ENCODE measurements at places on chromosomes 1 and 21.

DNA sequence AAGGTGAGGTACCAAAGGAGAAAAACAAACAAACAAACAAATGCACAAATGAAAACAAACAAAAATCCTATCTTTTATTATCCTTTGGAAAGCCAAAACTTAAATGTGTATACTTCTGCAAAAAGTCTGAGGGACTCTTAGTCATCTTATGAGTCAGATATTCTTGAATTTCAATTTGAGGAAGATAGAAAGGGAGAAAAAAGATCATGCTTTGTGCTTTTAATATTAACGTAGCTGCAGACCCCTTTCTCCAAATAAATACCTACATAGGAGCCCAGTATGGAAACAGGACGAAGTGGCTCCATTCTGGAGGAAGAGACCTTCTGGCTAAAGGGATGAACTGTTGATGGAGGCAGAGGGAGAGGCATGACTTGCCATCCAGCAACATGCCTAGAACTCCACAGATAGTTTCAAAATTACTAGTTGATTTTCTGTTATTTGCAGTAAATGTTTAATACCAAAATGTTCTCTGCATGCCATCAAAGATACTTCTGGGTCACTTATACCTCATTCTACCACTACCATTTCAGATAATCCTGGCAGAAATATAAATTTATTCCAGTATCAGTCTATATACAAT lies 25.4 kb downstream of the NUP210L start:
- DNase-seq = no peak

GRCh38 chr1:209425959-209426358 lies 157.6 kb upstream of the CAMK1G start:
- DNase-seq = no peak

DNA sequence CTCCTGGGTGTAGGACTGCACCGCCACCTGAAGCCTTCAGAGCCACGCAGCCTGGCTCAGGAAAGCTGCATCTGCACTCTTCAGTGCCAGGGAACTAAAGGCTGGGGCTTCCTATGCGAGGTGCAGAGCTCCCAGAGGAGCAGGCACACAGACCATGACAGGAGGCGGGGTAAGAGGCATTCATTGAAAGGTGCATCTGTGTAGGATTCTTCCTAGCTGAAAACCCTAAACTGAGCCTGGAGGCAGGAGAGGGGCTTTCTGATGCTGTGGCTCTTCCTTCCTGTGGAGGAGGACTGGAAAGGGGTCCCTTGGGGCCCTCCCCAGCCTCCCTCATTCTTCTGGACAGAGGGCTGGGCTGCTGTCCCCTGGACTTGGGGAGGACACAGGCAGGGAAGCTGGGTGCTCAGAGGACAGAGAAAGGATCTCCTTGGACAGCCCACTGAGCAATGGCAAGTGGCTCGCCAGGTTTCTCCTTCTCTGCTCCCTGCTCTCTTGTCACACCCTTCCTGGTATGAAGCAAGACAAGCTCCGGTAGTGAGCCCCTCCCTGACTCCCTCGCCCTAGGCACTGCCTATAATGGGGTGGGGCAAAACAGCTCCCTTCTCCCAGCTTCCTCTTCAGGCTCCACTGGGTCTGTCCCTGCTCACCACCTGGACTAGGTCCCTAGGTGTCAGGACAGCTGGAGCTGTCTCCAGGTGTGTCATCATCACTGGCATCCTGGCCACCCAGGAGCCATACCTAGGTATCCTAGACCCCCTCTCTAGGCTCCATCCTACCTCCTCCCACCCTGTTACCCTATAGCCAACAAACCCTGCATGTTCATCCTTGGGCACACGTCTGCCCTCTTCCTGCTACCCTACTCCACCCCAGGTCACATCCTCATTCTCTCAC lies 20.0 kb downstream of the S100A6 start:
- DNase-seq = peak; percentile 92

DNA sequence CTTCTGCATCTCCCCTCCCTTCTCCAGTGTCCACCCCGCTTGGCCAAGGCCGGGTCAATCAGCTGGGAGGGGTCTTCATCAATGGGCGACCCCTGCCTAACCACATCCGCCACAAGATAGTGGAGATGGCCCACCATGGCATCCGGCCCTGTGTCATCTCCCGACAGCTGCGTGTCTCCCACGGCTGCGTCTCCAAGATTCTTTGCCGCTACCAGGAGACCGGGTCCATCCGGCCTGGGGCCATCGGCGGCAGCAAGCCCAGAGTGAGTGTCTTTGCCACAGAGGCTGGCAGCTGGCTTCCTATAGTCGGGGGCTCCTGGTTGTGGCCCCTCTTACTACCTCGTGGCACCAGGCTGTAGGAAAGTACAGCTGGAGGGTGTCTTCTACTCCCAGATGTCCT lies 3.6 kb downstream of the PAX7 start:
- DNase-seq = no peak

GRCh38 chr1:68384872-68385411 lies 64.8 kb downstream of the RPE65 start:
- no peak for DNase-seq
